ENCODE measurements at places on chromosomes 13 and 19. TPM values are rescaled to one million over a fixed set of nuclear protein-coding genes. Genes with fewer than 3 reads are reported as not detected.

- peaks cover 8% of the 10 kb centered on the region for H3K4me1 ChIP-seq
- H3K4me3 ChIP-seq = no peak overlapping the region
- DNase-seq = no peak
- H3K36me3 ChIP-seq = no peaks in the 10 kb centered on the region
Observed at GRCh38 chr19:19167612-19168011, 2.5 kb downstream of the MEF2B start.

GRCh38 chr13:112184261-112184660 lies 117.3 kb downstream of the SOX1 start:
- no peak overlapping the region for H3K27ac ChIP-seq
- H3K4me1 ChIP-seq = no peaks in the 10 kb centered on the region

DNA sequence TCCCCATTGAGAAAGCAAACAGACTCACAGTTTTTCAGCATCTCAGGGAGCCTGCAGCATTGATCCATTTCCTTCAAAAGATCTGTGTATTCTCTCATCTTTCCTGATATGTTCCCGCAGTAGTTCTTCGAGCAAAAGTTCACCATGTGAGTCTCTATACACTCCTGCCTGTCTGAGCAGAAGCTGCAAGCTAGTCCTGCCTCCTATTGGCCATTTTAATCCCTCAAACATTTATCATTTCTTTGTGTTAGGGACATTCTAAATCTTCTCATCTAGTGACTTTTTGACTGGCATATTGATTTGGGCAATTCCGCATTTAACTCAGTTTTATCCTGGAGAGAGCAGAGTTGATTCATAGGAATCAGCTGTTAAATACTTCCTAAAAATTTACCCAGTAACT lies 660.4 kb upstream of the KLF12 start:
- H3K36me3 ChIP-seq = no peaks in the 10 kb centered on the region
- no peak overlapping the region for H3K27ac ChIP-seq
- no peak for DNase-seq
- no peaks in the 10 kb centered on the region for H3K4me1 ChIP-seq
- H3K4me3 ChIP-seq = no peak overlapping the region

- no peaks in the 10 kb centered on the region for H3K27me3 ChIP-seq
- no peak for DNase-seq
- H3K4me3 ChIP-seq = no peak overlapping the region
Observed at GRCh38 chr19:5743630-5744029, 23.2 kb downstream of the CATSPERD start.

DNA sequence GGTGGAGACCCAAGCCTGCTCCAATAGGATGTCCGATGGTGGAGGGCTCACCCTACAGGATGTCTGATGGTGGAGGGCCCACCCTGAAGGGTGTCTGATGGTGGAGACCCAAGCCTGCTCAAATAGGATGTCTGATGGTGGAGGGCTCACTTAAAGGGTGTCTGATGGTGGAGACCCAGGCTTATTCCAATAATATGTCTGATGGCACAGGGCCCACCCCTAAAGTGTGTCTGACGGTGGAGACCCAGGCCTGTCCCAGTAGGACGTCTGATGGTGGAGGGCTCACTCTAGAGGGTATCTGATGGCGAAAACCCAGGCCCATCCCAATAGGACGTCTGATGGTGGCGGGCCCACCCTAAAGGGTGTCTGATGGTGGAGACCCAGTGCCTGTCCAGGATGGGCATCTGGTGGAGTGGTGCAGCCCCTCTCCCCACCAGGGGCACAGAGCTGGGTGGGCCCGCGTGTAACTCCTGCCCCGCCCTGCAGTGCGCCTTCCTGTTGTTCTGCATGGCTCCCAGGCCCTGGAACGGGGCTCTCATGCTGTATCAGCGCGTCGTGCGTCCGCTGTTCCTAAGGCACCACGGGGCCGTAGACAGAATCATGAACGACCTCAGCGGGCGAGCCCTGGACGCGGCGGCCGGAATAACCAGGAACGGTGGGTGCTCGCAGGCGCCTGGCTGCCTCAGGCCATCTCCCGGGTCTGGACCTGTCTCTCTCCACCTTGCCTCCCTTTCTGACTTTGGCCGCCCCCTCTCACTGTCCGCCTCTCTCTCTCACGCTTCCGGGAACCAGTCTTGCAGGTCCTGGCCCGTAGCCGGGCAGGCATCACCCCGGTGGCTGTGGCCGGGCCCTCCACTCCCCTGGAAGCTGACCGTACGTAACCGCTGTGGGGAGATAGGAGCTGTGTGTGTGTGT lies 5.1 kb downstream of the REEP6 start:
- no peak overlapping the region for H3K27ac ChIP-seq
- H3K4me3 ChIP-seq = no peak overlapping the region
- peaks cover 9% of the 10 kb centered on the region for H3K27me3 ChIP-seq
- peaks cover 5% of the 10 kb centered on the region for H3K4me1 ChIP-seq

GRCh38 chr13:74555651-74556420 lies 421.6 kb upstream of the KLF12 start:
- H3K4me1 ChIP-seq = no peaks in the 10 kb centered on the region
- no peaks in the 10 kb centered on the region for H3K36me3 ChIP-seq
- no peak for DNase-seq
- H3K4me3 ChIP-seq = no peak overlapping the region

DNA sequence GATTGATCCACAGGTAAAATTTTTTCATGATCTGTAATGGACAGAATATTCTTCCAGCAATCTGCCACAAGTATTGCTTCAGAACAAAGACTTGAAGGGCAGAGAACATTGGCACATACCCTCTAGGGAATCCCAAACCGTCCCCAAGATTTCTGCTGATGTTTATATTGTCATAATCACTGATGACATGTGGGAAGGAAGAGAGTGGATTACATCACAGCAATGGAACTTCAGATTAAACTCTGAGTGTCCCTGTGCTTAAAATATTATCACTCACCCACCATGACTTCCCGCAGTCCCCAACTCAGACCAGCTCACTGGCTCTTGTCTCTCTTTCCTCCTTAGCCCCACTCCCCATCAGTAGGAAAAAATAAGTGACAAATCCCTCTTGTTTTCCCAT lies 8.5 kb upstream of the TPT1 start:
- peaks cover 3% of the 10 kb centered on the region for H3K4me1 ChIP-seq
- no peaks in the 10 kb centered on the region for H3K27me3 ChIP-seq
- no peak overlapping the region for H3K4me3 ChIP-seq
- H3K36me3 ChIP-seq = peaks cover 64% of the 10 kb centered on the region
- no peak overlapping the region for H3K27ac ChIP-seq

- no peak for DNase-seq
- H3K4me1 ChIP-seq = no peaks in the 10 kb centered on the region
- H3K4me3 ChIP-seq = no peak overlapping the region
- H3K36me3 ChIP-seq = no peaks in the 10 kb centered on the region
- peaks cover 17% of the 10 kb centered on the region for H3K27me3 ChIP-seq
Observed at GRCh38 chr13:42626176-42626860, 52.4 kb downstream of the TNFSF11 start.

GRCh38 chr13:77859450-77859849 lies 59.2 kb downstream of the EDNRB start:
- no peaks in the 10 kb centered on the region for H3K4me1 ChIP-seq
- no peak for DNase-seq
- peaks cover 4% of the 10 kb centered on the region for H3K27me3 ChIP-seq
- H3K27ac ChIP-seq = no peak overlapping the region

DNA sequence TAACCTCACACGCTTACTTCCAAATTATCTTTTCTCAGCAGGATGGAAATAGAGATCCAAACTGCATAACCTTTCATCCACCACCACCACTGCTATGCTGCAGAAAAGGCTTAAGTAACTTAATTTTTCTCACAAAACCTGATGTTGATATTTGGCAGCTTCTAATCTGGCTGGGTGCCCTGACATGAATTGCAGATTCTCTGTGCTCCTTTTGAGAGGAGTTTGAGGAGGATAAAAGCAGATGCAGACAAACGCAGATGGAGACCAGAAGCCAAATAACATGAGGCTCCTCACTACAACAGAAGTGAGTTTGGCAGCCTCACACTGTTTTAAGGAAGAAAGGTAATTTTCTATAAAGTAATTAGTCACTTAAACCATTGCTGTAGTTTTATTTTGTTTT lies 646.2 kb upstream of the ATXN8OS start:
- no peak overlapping the region for H3K4me3 ChIP-seq
- H3K4me1 ChIP-seq = no peaks in the 10 kb centered on the region
- no peak overlapping the region for H3K27ac ChIP-seq
- DNase-seq = no peak
- no peaks in the 10 kb centered on the region for H3K27me3 ChIP-seq

MEX3D gene
- 14.9 TPM for total RNA-seq

DNA sequence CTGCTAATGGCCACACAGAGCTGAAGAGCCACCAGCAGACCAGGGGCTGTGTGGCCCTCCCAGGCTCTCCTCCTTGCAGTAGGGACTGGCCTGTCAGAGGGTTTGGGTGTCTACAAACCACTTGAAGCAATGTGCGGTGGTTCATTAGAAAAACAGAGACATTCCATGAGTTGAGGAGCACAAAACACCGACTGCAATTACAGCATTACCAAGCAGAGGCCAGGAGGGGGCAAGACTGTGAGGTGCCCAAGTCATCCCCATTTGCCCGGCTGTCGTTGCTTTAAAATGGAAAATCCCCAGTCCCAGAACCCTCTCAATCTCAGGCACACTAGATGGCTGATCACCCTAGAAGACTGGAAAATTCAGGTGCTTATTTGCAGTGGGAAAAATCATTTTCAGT lies 15.0 kb downstream of the TMTC4 start:
- H3K36me3 ChIP-seq = peaks cover 68% of the 10 kb centered on the region
- H3K27ac ChIP-seq = no peak overlapping the region
- DNase-seq = no peak
- peaks cover 22% of the 10 kb centered on the region for H3K4me1 ChIP-seq
- no peak overlapping the region for H3K4me3 ChIP-seq

- H3K27ac ChIP-seq = peak overlapping the region; percentile 38
- H3K27me3 ChIP-seq = no peaks in the 10 kb centered on the region
- H3K4me3 ChIP-seq = peak overlapping the region; percentile 13
- peaks cover 38% of the 10 kb centered on the region for H3K4me1 ChIP-seq
- peaks cover 13% of the 10 kb centered on the region for H3K36me3 ChIP-seq
Observed at GRCh38 chr19:18424122-18424889, 5.1 kb downstream of the SSBP4 start.

WDFY2 gene
- total RNA-seq = 9.9 TPM

SHISA7 gene
- not detected for total RNA-seq

KIR3DL1 gene
- not detected for total RNA-seq

DNA sequence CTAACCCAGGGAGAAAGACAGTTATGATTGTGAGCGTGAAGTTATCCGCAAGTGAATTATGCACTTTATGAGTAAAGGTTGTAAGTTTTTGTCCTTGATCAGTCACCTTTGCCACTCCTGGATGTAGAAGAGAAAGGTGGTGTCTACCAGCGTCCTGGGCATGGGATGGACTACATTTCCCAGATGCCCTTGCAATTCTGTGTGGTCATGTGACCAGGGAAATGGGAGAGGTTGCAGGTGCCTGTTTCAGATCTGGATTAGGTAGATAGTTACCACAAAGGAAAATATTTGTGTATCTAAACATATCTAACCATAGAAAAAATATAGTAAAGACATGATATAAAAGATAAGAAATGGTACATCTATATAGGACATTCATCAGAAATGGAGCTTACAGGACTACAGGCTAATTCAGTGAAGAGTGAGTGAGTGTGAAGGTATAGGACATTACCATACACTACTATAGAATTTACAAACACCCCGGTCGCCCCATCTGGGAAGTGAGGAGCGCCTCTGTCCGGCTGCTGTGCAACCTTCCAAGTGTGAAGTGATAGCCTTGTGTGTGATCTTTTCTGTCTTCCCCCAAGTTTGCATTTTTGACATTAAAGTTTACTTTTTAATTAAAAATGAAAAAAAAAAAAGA lies 51.6 kb upstream of the CACNA1A start:
- H3K36me3 ChIP-seq = no peaks in the 10 kb centered on the region
- H3K4me3 ChIP-seq = no peak overlapping the region
- DNase-seq = no peak
- no peaks in the 10 kb centered on the region for H3K27me3 ChIP-seq

GRCh38 chr13:110121422-110122083 lies 185.4 kb downstream of the COL4A1 start:
- H3K27ac ChIP-seq = no peak overlapping the region
- H3K4me1 ChIP-seq = peaks cover 1% of the 10 kb centered on the region
- H3K27me3 ChIP-seq = peaks cover 25% of the 10 kb centered on the region
- no peak overlapping the region for H3K4me3 ChIP-seq
- no peak for DNase-seq
- H3K36me3 ChIP-seq = no peaks in the 10 kb centered on the region

GRCh38 chr19:39247701-39248664 lies 673 bp downstream of the IFNL4 start:
- no peaks in the 10 kb centered on the region for H3K36me3 ChIP-seq
- H3K4me3 ChIP-seq = no peak overlapping the region
- DNase-seq = no peak
- H3K27me3 ChIP-seq = peaks cover 19% of the 10 kb centered on the region

METTL21C gene
- not detected for total RNA-seq

GRCh38 chr13:77062097-77062496 lies 35.1 kb upstream of the FBXL3 start:
- no peak for DNase-seq
- peaks cover 60% of the 10 kb centered on the region for H3K36me3 ChIP-seq
- no peaks in the 10 kb centered on the region for H3K27me3 ChIP-seq
